GM20000 (cell line): ENCODE measurements at places on chromosomes 2 and 18.

DNA sequence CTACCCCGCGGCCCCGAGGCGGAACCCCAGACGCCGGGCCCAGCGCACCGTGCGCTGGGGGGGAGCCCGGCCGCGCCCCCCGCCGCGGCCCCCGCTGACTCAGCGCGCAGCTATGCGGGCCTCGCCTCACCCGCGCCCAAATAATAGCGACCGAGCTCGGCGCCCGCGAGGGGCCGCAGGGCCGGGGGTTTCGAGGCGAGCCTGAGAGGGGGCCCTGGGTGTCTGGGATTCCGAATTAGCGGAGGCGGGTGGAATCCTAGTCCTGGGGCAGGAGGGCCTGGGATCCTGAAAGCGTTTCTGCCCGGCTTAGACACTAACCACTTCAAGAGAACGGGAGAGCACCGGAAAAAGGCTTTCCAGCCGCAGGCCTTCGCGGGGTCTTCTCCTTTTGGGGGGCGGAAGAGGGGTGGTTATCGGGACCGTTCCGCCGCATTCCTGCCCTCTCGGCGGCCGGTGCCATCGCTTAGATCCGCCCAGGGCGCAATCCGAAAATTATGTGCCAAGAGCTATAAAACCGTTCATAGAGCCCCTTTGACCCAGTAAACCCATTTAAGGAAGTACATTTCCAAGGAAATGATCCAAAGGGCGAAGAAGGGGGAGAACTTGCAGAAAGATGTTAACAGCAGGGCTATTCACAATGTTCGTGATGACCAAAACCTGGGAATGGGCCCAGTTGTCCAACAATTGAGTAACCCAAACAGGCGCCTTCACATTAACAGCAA lies 681 bp upstream of the ROCK2 start:
- DNase-seq = no peak

DNA sequence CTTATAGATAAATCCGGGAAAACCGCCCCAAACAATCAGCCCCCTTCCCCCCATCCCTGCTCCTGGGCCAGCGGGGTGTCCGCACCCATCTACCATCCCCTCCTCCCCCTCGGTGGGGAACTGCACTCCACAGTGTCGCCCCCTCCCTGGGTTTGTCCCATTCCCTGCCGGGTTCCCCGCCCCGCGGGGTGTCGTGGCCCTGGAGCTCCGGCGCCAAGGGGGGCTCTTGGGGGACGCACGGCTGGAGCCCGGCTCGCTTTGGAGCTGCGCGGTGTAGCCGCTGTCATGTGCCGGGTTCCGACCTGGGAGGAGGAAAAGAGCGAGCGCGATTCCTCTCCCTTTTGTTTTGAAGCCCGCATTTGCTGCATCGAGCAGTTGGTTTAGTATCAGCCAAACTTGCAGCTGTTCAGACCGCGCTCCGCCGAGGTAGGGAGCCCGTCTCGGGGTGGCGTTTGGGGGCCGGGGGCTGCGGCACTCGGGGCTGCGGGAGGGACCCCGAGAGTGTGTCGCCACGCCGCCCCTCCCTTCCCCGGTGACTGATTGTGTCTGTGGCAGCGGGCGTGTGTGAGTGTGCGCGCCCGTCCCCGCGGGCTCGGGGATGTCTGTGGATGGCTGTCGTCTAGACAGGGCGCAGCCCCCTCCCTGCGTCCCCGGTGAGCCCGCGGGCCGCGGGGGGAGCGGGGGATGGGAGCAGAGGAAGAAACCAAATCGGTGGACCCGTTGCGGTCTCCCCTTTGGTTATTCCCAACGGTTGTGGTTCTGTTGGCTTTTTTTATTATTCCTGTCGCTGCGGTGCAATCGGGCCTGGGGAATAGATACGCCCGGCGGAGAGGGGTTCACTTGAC lies 797 bp downstream of the CTIF start:
- peak; percentile 60 for DNase-seq

- no peak for DNase-seq
Measured at GRCh38 chr2:179606141-179606540, 255.3 kb downstream of the ZNF385B start.

DNA sequence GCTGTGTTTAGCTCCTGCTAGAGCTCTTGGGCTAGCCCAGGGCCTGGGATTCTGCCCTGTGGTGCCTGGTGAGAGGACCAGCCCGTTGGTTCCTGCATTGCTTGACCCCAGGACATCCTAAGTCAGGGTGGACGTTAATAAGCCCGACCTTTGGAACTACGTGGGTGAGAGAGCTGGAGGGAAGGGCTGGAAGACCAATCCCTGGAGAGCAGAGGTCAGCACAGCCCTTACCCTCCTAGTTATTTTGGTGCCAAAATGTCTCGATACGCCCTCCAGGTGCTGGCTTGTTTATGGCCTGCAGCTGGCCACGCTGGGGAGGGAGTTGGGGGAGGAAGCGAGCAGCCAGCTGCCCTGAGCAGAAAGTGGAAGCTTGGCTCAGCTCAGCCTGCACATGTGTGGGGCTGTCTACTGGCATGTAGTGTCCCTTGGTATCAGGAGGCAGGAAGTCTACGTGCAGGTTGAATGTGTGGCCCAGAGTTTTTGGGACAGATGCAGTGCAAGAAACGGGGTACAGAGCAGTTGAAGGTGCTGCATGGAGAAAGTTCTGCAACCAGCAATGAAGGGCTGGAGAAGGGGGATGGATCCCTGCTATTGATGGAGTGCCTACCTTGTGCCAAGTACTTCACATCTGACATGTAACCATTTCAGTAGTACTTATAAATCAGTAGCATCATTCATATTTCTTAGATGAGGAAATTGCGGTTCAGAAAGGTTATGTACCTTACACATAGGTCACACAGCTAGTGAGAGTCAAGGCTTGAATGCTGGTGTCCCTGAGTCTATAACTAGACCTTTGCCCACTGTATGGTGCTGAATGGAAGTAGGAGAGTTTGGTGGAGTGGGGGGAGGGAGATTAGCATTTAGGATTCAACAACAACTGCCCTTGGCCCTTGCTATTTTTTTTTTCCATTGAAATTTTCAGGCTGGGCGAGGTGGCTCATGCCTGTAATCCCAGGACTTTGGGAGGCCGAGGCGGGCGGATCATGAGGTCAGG lies 5.0 kb upstream of the DGKD start:
- DNase-seq = peak; percentile 68

DNA sequence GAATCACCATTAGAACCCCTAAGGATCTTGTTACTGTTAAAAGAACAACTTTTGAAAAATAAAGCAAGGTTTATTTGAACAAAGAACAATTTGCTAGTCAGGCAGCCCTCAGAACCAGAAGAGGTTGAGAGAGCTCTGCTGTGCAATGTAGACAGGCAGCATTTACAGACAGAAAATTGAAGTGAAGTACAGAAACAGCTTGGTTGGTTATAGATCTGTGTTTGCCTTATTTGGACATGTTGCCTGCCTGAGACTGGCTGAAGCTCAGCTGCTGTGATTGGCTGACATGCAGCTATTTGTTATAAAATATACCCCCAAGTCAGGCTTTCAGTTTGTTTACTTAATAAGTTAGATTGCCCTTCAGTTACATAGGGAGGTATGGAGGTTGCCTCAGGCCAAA lies 12.5 kb downstream of the MSTN start:
- no peak for DNase-seq

DNA sequence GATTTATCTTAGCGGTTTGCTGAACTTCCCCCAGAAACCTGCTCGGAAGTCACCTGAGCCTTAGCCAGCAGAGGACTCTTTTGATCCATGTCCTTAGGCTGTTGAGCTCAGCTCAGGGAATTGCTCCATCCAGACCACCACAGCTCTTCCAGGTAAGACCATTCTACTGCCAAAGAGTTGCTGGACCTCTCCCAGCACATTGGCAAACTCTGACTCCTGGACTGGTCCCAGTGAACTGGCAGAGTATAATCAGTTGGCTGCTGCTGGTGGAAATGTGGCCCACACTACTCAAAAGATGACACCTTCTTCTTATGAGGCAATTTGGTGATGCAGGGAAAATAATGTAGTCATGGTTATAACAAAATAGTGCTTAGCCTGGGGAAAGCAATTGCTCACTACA lies 308.8 kb upstream of the FIGN start:
- DNase-seq = no peak

DNA sequence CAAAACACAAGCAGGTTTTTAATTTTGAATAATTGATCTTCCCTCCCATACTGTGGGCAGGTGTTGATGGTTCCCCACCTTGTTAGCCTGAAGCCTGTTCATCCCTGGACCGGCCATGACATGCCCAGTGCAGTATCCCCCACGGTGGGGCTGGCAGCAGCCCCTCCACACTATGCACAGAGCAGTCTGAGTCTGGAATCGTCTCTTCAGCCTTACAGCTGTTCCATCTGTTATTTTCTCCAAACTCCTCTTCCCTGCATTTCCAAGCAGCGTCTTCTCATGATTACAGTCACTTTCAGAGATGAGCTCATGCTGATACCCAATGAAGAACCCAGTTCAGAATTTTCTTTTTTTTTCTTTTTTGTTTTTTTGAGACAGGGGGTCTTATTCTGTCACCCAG lies 68.2 kb downstream of the ADI1 start:
- DNase-seq = no peak

DNA sequence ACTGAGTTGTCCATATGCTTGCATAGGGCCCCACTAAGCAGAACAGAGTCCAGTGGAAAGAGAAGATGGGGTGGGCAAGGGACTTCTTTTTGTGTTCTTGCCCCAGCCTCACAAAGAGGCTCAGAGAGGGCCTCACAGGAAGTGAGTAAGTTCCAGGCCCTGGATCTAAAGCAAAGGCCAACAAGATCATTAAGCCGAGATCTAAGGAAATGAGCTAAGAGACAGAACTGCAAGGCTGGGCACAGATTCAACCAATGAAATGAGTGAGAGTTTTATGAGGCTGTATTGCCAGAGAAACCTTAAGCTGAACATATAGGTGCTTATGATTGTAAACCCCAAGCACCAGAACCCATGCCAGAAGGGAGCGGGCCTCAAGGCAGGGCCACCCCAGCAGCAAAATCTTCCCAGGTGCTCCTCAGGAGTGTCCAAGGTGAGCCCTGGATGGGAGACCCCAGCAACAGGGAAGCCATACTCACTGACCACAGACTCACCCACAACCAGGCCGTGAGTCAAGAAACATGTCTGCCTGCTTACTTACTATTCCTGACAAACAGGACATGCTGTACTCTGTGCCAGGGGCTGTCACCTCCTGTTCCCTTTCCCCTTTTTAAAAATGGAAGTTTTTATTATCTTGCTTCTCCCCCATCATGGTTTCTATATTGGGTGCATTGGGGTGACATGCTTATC lies 40.2 kb downstream of the SLC14A1 start:
- no peak for DNase-seq

DNA sequence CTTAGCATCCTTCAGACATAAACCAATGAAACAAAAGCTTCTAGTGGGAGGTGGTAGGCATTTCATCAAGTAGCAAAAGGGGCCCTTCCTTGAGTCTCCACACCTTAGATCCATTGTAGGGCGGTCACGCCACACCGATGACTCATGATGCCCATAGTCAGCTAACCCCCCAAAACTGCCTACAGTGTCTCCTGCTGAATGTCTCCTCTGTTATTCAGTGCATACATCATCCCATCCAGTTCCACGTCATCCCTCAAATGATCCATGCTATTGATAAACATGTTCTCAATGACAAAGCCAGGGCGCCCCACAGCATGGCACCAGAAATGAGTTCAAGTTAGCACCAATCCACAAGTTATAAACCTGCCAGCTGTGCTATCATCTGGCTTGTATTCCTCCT lies 57.4 kb upstream of the ACKR3 start:
- DNase-seq = no peak

GRCh38 chr18:1511619-1512311 lies 607.1 kb downstream of the ADCYAP1 start:
- DNase-seq = no peak

GRCh38 chr2:12313445-12314126 lies 403.1 kb upstream of the TRIB2 start:
- no peak for DNase-seq

GRCh38 chr2:33425586-33426031 lies 50.8 kb upstream of the RASGRP3 start:
- no peak for DNase-seq

- no peak for DNase-seq
Measured at GRCh38 chr18:37160038-37160820, 331.3 kb downstream of the KIAA1328 start.

DNA sequence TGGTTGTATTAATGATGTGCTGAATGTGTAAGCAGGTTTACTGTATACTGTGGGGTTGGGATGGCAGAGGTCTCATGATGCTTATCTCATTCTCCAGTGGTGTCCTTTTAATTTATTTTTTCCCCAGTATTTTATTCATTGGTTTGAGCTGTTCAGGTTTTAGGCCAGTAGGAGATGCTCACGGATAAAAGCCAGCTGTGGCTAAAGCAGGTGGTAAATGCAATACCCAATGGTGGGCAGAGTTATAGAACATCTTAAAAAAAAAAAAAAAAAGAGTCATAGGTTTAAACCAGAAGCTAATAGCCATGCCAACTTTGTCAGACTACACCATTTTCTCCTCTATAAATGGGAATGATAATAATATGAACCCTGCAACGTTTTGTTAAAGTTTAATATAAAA lies 57.8 kb upstream of the NEUROD1 start:
- DNase-seq = no peak

GRCh38 chr2:96120991-96121390 lies 4.6 kb upstream of the ADRA2B start:
- DNase-seq = no peak

DNA sequence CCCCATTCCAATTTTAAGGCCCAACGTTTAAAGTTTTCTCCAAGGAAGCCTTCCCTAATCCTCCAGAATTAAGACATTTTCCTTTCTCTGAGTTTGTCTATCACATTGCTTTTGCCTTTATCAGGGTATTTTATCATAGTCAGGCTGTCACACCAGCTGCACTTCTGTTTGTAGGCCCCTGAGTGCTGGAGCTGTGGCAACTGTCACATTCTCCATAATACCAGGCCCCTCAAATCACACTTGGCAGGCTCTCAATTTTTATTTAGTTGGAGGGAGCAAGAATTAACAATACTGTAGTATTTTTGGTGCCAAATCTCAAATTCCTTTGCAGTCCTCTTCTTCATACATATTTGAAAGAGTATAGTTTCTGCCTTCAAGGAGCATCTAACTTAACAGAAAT lies 122.2 kb downstream of the FSHR start:
- DNase-seq = no peak

GRCh38 chr2:89845532-89845931 lies 1154.1 kb downstream of the RPIA start:
- DNase-seq = peak; percentile 1

DNA sequence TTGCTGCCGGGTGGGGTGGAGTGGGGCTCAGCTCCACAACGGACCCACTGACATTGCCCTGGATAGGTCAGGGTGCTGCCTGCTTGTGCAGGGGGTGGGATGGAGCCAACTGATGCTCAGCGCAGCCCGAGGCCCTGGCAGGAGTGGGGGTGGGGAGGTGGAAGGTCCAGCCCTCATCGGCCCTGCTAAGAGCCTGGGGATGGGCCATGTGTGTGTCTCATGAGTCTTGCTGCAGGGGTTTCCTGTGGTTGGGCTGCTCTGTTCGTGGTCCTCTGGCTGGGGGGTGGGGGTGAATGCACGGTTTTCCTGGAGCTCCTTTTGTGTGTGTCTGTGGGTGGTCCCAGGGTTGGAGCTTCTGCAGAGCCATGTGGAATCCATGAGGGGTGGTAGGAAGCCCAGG lies 39.4 kb upstream of the GALR1 start:
- DNase-seq = no peak
